Fibroblast of pulmonary artery (primary cell): ENCODE measurements at places on chromosomes 12 and 14.

GRCh38 chr14:51507906-51508511, 143.7 kb upstream of the FRMD6 start:
- DNase-seq: peak; percentile 63

- no peak for DNase-seq
Observed at GRCh38 chr14:79587875-79588274, 623.4 kb downstream of the DIO2 start.

GRCh38 chr12:102685172-102685571, 204.8 kb upstream of the IGF1 start:
- DNase-seq: no peak

- peak; percentile 61 for DNase-seq
Observed at GRCh38 chr14:75430526-75430925, 2.7 kb downstream of the JDP2 start.

DNA sequence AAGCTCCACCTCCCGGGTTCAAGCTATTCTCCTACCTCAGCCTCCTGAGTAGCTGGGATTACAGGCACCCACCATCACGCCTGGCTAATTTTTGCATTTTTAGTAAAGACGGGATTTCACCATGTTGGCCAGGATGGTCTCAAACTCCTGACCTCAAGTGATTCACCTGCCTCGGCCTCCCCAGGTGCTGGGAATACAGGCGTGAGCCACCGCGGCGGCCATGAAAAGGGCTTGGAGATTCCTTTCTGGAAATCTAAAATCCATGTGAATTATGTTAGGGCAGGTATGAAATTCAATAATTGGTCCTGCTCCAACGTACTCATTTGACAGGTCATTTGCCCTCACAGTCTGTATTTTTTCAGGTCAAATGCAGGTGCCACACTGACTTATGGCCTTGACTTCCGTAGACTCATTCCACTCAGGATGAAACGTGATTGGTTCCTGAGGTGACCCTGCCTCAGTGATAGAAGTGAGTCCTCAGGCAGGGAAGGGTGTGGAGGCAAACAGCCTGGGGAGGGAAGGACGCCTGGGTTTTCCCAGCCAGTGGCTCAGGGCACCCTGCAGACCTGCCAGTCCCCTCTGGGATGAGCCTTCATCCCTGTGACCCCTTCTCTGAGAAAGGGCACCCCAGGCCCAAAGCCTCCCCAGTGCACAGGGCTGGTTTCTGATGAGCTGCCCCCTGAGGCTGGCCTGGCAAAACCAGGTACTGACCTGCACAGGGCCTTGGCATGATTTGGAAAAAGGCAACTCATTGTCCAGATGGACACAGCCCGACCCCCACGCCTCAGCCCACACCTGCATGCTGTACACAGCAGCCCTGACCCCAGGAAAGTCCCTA, 48.7 kb downstream of the PSMA6 start:
- DNase-seq: no peak

DNA sequence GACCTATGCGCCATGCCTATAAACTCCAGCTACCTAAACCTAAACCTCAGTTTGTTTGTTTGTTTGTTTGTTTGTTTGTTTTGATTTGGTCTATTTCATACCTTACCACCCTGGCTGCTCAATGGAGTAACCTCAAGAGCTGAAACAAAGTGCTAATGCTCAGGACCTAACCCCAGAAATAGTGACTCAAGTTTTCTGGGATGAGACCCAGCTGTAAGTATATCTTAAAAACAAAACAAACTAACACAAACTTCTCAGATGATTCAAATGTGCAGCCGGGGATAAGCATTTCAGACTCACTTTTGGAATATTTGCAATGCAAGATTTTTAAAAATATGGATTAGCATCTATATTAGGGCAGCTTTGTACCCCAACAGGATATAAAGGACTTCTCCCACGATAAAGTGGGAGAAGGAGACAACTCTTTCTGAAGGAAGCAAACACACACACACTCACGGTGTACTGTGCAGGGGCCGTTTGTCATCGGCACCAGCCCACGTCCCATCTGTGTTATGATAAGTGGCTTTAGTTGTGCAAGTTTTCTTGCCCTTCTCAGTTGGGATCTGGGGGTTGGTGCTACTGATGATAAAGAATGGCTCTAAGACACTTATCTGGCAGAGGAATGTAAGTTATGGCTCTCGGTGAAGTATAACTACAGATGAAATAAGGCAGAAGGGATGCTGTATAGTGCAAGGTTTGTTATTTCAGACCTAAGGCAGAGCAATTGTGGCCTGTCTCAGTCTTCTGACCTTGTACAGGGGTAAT, 516.7 kb upstream of the TMEM132C start:
- DNase-seq: no peak

- DNase-seq: peak; percentile 80
Observed at GRCh38 chr12:13233830-13234641, 37.5 kb downstream of the EMP1 start.

DNA sequence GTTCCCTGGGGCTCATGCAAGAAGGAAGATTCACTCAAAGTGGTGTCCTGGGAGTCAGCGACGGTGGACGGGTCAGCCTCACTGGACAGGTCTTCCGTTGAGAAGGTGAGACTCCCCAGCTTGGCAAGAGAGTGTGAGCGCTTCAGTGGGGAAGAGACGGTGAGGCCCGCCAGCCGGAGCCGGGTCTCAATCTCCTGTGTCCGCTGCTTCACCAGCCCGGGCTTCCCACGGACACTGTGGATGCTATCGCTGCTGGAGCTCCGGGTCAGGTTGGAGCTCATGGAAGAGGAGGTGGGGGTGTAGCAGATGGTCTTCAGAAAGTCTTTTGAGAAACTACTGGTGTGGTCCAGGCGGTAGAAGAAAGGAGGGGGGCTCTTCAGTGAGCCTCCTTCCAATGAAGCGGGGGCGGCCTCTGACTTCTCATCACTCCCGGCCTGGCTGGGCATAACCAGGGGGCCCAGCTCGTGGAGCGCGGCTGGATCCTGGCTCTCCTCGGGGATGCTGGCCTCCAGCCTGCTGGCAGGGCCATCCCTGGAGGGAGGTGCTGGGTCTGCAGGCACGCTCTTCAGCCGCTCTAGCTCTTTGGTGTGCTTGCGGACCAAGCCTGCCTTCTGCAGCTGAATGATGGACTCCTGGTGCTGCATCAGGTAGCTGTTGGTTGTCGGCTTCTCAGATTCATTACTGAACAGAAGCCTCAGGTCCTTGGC, 56.9 kb upstream of the CORO1C start:
- no peak for DNase-seq

DNA sequence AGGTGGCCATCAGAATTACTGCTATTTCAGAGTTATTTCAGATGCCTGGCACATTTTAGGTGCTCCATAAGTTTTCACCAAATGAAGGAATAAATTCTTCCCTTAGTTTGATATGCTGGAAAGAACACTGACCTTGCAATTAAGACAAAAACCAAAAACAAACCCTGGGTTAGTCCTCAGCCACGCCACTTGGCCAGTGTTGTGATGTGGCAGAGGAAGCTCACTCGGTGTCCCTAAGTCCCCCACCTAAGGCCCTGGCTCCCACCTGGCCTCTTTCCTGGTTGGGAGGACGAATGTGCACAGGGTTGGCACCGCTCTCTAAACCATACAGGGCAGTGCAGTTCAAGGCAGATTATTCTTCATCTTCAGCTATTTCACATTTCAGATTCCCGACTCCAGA, 13.7 kb upstream of the FGF23 start:
- DNase-seq: no peak
